ENCODE measurements at places on chromosomes 5 and 9. TPM values are rescaled to one million over a fixed set of nuclear protein-coding genes. Genes with fewer than 3 reads are reported as not detected.

SHOC1 gene
- not detected for total RNA-seq

IFNB1 gene
- not detected for total RNA-seq

OR1Q1 gene
- total RNA-seq, result not detected

MOB3B gene
- total RNA-seq, result 0.51 TPM

MEGF10 gene
- 0.32 TPM for total RNA-seq

RASEF gene
- 0.16 TPM for total RNA-seq

C5orf46 gene
- 13.0 TPM for total RNA-seq

DNA sequence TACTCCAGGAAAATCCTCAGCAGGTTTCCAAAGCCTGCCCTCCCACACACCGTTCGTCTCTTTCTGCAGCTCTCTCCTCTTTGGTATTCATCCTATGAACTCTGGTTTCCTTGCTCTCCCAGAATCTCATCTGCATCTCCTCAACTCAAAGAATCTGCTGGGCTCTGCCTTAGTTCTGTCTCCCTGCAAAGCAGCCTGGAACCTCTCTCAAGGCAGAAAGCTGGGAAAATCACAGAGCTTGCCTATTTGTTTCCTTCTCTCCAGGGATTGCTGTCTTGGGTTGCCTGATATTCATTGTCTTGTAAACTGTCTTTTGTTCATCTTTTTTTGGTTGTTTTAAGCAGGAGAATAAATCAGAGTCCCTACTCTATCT is 5.3 kb upstream of the ERAP2 start:
- DNase-seq, result no peak

- no peak for DNase-seq
Observed at GRCh38 chr5:32270946-32271345, 41.8 kb downstream of the MTMR12 start.

GRCh38 chr9:105218673-105219072 is 25.8 kb upstream of the SLC44A1 start:
- no peak for DNase-seq

DNA sequence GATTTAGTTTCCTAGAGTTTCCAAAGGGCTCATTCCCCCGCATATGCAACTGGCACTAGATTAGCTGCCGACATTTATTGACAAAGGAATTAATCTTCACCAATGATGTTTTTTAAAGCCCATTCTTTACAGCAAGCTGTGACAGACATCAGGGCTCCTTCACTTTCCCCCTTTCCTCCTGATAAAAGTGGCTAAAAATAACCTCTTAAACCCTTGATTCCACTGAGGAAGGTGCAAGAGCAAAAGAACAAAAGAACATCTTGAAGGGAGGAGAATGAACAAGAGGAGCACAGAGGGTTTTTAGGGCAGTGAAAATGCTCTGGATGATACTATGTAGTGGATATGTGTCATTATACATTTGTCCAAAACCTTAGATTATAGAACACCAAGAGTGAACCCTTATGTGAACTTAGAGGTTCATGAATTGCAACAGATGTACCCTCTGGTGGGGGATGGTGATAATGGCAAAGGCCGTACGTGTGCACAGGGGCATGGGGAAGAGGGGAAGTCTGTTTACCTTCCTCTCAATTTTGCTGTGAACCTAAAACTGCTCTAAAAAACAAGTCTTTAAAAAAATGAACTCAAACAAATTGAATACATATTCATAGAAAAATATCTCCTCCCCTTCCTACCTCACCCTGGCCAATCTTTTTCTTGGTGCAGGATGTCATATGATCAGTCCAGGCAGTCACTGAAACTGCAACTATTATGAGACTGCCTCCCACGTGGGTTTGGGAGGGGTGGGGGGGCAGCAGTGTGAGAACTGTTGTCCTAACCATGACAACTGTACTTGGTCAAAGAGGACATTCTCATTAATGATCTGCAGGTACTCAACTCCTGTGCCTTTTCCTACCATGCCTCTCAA is 83.0 kb downstream of the MARCHF3 start:
- no peak for DNase-seq

DNA sequence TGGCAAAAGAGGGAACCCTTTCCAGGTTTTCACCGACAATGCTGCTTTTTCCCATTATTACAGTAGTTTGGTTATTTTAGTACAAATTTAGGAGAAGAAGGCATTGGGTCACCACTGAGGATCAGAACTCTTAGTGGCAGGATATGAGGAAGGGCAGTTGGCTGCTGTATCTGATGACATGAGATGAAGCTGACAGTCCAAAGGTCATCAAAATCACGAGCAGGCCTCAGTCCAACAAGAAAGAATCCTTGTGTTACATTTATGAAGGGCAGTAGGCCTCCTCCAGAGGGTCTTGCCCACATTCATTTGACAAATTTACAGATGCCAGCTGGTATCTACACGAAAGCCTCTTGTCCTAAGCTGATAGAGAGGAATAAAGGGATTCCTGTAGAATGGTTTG is 49.5 kb upstream of the COL15A1 start:
- no peak for DNase-seq

DNA sequence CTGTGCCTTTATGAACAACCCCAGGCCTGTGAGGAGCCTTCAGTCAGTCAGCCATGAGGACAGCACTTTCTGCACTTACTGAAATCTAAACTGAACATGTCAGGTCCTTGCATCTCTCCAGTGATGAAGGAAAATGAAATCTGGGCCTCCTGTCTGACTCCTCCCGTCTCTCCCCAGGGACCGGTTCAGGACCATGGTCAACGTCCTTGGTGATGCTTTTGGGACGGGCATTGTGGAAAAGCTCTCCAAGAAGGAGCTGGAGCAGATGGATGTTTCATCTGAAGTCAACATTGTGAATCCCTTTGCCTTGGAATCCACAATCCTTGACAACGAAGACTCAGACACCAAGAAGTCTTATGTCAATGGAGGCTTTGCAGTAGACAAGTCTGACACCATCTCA is 77.0 kb upstream of the PLPP6 start:
- DNase-seq, result no peak

DNA sequence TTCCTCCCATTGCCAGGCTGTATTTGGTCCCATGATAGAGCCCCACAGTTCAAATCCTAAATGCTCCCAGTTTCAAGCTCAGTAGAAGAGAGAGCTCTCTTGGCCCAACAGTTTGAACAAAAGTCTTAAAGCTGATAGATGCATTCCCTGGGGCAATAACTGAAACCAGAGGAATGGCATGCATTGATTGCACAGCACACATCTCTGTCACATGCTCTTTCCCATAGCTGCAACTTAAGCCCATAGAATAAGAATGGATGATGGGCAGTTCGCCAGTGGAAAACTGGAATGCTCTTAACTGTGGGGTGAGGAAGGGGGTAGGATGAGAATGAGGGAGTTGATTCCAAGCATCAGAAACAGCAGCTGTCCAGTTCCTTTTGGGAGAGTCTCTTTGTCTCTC is 1942.4 kb upstream of the WWC1 start:
- DNase-seq, result no peak

GRCh38 chr5:150022681-150023080 is 22.1 kb downstream of the HMGXB3 start:
- DNase-seq, result no peak

DNA sequence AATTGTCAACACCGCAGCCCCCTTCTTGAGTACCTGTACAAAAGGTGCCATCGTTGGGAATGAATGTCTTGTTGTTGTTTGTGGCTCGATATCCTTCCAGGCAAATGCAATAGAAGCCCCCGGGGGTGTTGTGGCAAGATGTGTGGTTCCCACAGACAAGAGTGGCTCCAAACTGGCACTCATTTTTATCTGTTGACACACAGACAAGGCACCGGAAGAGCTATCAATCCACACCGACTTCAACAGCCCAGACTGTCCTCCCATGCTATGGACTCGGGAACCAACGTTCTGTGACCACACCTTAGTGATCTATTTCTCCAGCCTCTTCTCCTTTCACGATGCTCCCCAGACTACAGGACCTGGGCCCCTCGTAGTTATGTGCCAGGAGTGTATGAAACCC is 25.9 kb downstream of the SUSD1 start:
- DNase-seq, result no peak

DNA sequence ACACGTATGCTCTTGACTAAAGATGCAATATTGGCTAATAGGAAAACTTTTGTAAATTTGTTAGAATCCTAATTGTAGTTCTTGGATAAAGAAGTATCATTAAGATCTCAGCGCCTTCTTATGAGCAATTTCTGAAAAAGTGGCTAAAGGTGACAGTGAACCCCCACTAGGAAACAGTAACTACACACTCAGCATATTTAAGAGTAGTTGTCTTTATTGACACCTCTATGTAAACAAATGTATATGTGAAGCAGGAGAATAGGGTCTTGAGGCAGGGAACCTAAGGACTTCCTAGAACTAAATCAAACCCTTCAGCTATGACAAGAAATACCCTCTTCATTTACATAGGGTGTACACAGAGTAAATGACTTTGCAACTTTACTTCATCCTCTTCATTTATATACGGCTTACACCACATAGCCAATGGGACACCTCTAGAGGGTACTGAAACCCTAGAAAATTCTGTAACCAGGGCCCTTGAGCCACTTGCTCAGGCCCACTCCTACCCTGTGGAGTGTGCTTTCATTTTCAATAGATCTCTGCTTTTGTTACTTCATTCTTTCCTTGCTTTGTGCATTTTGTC is 2.8 kb downstream of the NIPSNAP3A start:
- DNase-seq, result no peak

GRCh38 chr9:105535920-105536668 is 21.8 kb upstream of the FKTN start:
- DNase-seq, result no peak

DNA sequence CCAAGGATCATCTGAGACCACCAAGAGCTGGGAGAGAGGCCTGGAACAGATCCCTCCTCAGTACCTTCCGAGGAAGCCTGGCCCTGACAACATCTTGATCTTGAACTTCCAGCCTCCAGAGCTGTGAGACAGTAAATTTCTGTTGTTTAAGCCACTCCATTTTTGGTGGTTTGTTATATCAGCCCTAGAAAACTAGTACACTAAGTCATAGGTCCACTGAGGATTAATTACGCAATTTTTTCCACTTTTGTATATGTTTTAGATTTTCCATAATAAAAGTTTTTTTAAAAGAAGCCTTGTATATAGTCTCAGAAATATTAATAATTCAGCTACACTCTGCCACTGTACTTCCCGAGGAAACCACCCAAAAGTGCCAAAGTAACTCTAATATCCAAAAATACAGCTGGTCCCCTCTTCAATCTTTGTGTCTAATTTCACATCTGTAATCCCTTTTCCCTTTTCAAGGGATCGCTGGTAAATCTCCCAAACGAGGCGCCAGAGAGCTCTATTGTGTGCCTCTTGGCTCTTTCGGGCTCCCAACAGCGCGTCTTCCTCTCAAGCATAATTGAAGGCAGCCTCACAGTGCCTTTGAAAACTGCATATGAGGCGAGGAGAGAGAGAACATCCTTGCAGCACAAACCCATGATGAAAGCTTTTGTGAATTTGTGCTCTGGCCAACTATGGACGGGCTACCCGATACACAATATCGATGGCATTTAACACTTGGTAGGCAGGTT is 32.7 kb downstream of the PRUNE2 start:
- no peak for DNase-seq

DNA sequence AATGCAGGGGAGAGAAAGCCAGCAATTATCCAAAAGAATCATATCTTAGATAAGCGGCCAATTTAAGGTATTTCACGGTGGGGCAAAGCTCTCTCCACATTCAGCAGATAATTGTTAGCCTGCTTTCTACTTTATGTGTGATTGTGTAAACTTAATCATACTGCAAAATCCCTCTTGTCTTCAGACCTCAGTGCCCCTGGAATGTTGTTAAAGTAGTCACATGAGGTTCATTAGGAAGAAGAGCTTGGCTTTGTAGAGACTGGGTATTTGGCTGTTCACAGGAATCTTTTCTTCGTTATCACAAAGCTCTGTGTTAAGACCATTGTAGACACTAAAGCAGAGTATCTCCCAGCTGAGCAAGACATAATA is 127.0 kb downstream of the RFK start:
- no peak for DNase-seq

- DNase-seq, result no peak
Observed at GRCh38 chr9:121648799-121649198, 2.6 kb upstream of the DAB2IP start.

All from cardiac septum (tissue), 1 donor.